ENCODE measurements at places on chromosomes 7 and 10.

DNA sequence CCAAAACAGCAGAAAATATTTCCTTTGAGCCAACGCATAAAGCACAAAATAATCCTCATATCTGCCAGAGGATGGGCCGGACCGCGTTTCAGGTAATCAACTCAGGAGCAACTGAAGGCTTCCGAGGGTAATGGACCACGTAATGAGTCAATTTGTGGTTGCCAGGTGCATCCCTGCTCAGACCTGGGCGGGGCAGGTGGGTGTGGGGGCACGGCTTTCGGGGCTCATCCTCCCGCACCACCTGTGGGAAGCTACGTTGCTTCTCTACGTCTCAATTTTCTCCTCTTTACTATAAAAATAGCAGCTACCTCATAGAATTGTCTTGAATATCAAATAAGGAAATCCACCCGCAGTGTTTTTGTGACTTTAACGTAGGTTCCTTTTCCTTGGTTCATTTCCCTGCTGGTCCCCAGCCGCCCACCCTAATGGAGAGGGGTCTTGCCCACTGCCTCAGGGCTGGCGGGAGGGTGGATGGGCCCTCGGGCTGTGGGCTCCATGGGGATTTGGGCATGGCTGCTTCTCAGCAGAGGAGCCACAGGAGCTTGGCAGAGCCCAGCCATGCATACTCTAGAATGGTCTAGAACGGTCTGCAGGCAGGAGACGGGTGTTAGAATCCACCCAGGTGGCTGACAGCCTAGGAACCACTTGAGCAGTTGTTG is 324.7 kb downstream of the ADARB2 start:
- DNase-seq: no peak

DNA sequence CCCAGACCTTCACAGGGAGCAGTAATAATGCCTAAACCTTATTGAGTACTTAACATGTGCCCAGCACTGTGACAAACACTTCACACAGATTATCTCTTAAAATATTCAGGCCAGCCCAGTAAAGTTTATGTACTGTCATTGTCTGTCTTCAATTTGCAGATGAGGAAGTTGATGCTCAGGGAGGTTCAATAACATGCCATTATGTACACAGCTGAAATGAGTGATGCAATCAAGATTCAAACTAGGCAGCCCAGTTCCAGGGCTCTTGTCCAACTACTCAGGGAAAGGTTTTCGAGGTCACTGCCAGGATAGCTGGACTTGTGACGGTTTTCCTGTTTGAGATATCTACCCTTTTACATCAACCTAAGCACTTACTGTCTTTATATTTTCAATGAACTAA is 56.1 kb downstream of the AUTS2 start:
- no peak for DNase-seq

DNA sequence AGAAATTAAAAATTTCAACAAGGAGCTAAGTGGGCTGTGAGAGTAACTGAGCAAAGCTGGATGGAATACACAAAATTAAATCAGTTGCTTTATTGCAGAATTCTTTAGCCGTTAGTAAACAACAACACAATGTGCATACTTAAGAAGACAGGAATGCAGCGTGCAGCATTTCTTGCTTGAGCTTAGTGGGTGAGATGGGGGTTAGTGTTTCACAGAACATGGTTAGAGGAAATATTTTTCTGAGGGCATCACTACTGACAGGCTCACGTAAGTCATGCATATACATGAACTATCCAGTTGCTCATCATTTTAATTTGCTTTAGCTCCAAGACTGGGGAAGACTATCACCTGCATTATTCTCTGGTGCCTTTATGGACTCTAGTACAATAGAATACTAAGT is 80.8 kb downstream of the CD36 start:
- no peak for DNase-seq

- no peak for DNase-seq
These were observed 100.5 kb downstream of the CREB5 start for GRCh38 chr7:28512668-28513440.

- peak; percentile 23 for DNase-seq
These were observed 19.2 kb upstream of the SUPV3L1 start for GRCh38 chr10:69160809-69161241.

GRCh38 chr7:101537205-101537604 is 91.9 kb downstream of the MYL10 start:
- no peak for DNase-seq

GRCh38 chr10:17289763-17290162 is 61.7 kb downstream of the VIM start:
- DNase-seq: no peak

DNA sequence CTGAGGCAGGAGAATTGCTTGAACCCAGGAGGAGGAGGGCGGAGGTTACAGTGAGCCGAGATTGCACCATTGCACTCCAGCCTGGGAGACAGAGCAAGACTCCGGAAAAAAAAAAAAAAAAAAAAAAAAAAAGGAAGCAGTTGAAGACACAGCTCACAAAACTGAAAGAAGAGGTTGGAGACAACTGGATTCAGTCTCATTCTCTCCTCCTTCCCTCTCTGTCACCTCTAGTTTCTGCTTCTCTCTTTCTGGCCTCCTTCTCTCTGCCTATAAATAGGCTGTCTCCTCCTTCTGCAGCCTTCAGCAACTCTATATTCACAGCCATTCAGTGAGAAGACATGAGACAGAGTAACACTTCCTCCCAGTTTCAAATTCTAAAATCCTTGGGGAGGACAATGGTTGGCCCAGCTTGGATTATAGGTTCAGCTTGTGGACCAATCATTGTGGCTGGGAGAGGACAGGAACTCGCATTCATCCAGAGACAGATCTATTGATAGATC is 125.6 kb upstream of the HABP2 start:
- no peak for DNase-seq

GRCh38 chr7:12729112-12729511 is 41.7 kb downstream of the ARL4A start:
- no peak for DNase-seq

- DNase-seq: no peak
These were observed 137.6 kb downstream of the ADAM12 start for GRCh38 chr10:126250527-126251310.

GRCh38 chr10:124755581-124755980 is 11.4 kb upstream of the FAM53B start:
- DNase-seq: no peak

GRCh38 chr10:35643151-35644049 is 1.3 kb upstream of the FZD8 start:
- DNase-seq: no peak

DNA sequence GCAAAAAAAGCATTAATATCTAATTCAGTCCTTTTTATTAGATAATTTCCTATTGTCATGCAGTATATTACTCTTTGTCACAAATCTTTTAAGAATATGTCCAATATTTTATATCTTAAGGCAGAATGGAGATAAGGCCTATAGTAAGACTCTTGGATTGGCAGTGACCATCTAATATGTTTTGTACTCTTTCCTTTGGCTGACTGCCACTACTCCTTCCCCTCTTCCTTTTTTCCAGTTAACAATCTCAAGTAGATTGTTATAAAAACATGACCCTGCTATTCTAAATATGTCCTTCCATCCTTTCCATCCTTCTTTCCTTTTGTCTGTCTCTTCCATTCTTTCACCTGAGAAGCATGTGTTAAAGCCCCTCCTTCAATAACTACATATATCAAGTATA is 92.8 kb upstream of the TMEM168 start:
- DNase-seq: no peak

DNA sequence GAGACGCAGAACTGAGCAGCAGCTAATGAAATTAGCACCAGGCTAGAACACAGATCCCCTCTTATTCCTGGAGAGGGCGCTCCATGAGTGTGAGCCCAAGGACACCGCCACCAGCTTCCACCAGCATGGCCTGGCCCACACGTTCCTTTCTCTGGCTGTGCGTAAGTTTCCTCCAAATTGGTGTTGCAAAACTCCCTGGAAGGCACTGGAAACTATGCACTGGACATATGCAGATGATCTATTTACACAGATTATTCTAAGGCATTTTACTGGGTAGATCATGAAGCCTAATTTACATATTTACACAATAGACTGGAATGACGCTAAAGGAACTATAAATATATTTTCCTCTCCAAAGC is 455.6 kb upstream of the FOXK1 start:
- DNase-seq: no peak
